Left forelimb (tissue), 1 donor: ENCODE measurements at places on chromosomes 2 and 18.

GRCh38 chr18:53408271-53408670 is 816.2 kb downstream of the MBD2 start:
- no peak for DNase-seq

DNA sequence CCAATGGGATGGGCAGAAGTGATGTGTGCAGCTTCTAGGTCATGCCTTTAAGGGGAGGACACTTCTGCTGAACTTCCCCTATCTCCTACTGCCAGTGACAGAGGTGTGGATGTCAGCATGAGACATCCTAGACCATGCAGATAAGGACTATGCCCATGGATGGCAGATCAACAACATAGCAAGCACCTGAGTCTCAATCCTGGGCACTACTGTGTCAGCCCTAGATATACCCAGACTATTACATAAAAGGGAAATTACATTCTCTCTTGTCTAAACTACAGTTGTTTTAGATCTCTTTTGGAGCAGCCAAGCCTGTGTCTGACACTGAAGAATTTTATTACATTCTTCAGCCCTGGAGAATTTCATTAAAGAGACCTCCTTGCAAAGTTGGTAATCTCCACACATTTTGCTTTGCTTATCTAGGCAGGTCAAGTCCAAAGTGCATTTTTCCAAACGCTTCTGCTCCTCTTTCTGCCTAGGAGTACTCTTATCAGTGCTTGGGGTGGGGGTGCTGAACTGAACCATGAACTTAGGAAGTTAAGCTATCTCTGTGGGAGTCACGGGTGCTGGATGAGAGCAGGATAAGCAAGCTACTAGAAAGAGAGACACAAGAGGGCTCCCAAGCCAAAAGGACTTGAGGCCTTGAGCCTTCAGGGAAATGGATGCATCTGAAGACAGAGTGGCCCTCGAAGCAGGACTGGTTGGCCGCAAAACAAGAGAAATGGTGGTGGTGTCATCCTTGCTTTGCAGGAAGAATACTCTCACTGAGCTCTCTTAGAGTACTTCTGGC is 95.2 kb upstream of the SPRED2 start:
- no peak for DNase-seq

DNA sequence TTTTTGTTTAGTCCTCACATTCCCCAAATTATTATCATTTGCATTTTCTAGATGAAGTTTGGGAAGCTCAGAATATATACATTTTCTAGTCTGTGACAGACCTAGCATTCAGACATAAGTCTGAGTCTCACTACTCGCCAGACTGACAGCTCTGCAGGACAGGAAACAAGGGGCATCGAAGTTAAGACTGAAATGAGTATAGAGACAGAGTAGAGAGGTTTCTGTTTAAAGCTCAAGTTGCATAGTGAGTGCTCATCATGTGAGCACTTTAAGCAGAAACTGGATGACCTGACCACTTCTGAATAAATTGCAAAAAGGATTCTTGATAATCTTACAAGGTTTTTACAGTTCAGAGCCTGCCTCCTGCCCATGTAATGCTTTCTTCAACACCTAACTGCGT is 1.1 kb downstream of the HADHB start:
- DNase-seq = no peak

- no peak for DNase-seq
Observed at GRCh38 chr2:10932345-10933151, 20.8 kb downstream of the KCNF1 start.

- no peak for DNase-seq
Observed at GRCh38 chr2:192828175-192828574, 633.4 kb upstream of the TMEFF2 start.

GRCh38 chr2:179606141-179606540 is 255.3 kb downstream of the ZNF385B start:
- DNase-seq = no peak

- DNase-seq = peak; percentile 74
Observed at GRCh38 chr2:168912901-168913369, 11.8 kb downstream of the G6PC2 start.

GRCh38 chr2:99805930-99806476 is 316.2 kb upstream of the REV1 start:
- DNase-seq = no peak

- no peak for DNase-seq
Observed at GRCh38 chr2:171154348-171154747, 6.3 kb downstream of the TLK1 start.

DNA sequence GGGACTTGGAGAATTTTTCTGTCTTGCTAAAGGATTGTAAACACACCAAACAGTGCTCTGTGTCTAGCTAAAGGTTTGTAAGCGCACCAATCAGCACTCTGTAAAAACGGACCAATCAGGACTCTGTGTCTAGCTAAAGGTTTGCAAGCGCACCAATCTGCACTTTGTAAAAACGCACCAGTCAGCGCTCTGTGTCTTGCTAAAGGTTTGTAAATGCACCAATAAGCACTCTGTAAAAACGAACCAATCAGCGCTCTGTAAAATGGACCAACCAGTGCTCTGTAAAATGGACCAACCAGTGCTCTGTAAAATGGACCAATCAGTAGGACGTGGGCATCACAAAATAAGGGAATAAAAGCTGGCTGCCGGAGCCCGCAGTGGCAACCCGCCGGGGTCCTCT is 16.5 kb downstream of the ABI2 start:
- DNase-seq = no peak

- no peak for DNase-seq
Observed at GRCh38 chr2:101583861-101584260, 108.9 kb upstream of the RFX8 start.

- DNase-seq = no peak
Observed at GRCh38 chr2:182816866-182817265, 49.6 kb downstream of the FRZB start.

DNA sequence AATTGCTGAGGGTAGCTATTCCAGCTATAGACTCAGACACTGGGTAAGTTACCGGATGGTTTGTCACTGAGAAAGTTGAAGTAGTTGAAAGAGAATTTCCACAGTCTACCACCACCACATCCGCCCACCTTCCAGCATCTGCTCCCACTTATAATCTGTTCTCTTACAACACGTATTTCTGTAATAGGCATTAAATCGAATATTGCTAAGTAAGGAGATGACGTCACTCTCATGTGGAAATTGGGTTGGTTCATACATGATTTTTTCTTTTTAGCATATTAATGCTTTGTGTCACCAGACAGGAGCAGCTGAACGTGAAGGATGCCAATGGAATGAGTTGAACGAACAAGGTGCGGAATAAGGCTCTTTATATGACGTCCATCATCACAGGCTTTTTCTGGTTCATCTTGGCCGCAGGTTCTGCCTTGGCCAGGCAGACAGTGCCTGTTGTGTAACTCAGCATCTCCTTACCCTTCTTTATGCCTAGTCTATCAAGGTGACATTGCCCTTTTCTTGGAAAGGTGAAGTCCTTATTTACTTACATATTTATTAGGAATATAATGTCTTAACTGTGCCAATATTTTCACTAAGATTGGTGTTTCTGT is 45.9 kb downstream of the THUMPD2 start:
- DNase-seq = no peak

DNA sequence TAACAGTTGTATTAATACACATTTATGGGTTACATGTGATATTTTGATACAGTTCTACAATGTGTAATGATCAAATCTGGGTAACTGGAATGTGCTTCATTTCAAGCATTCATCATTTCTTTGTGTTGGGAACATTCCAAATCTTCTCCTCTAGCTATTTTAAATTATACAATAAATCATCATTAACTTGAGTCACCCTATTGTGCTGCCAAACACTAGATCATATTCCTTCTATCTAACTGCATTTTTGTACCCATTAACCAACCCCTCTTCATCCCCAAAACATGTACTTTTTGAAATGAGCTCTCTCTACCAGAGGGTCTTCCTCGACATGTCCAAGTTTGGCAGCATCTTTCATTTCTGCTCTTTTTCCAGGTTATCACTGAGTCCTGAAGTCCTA is 81.1 kb upstream of the TTC39C start:
- DNase-seq = no peak

DNA sequence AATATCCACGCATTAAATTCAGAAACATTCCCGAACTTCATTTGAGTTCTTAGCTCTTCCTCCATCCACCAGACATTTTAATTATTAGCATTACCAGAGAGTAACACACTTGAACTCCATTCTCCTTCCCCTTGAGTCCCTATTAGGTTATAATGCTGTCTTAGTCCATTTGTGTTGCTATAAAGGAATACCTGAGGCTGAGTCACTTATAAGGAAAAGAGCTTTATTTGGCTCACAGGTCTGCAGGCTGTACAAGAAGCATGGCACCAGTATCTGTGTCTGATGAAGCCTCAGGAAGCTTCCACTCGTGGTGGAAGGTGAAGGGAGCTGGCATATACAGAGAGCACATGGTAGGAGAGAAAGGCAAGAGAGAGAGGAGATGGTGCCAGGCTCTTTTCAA is 25.4 kb downstream of the TBC1D8 start:
- no peak for DNase-seq

- no peak for DNase-seq
Observed at GRCh38 chr2:63819256-63819655, 22.4 kb upstream of the UGP2 start.

DNA sequence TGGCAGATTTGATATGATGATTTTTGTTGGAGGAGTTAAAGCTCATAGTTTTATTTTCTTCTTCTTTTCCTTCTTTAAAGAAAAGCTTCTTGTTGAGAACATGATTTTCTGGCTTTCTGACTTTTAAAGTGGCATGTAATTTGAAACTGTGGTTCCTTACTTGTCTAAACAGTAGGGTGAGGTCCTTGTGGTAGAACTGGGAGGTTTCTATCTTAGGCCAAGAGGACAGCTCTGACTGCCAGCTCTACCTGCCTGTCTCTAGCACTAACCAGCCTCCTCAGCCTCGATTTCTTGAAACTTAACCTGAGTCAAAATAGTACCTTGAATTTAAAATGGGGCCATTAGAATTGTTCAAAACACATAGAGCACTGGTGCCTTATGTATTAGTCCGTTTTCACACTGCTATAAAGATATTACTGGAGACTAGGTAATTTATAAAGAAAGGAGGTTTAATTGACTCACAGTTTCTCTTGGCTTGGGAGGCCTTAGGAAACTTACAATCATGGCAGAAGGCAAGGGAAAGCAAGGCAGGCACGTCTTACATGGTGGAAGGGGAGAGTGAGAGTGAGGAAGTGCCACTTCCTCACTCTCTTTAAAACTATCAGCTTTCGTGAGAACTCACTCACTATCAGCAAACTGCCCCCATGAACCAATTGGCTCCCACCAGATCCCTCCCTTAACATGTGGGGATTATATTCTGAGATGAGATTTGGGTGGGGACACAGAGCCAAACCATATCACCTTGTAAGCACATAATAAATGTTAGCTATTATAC is 119.0 kb downstream of the CERS6 start:
- no peak for DNase-seq

GRCh38 chr2:233531955-233532354 is 34.6 kb downstream of the USP40 start:
- DNase-seq = no peak

DNA sequence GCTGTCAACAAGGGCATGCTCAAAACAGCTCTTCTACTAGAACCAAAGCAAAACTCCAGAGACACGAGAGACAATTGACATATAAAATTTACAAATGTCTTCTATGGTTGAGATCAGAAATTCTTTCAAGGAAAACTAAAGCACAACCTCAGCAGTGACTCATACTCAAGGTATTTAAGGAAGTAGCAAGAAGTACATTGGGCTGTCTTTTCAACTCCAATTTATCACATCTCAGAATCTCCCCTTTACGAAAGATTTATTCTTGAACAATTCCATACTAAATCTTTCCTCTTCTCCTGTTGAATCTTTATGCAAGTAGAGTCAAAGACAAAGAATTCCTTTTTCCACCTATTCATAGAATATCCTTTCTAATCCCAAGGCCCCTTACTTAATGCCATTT is 324.0 kb downstream of the IRS1 start:
- DNase-seq = no peak

DNA sequence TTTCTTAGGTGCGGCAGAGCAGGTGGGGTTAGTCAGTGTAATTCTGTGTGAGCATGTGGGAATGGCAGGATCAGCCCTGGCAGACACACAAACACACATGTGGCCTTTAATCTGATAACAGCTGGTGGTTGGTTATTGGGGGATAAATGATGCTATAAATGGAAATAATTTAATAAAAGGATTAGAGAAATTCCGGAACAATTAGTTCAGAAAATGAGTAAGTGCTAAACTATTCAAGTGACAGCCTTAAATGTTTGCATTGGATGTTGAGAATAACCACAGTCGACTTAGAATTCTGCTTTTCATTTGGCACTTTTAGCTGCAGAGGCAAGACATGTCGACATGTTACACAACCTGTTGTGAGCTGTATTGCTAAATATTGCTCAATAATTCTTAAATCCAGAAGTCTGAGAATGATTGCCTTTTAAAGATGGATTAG is 7.2 kb downstream of the SMYD1 start:
- no peak for DNase-seq

DNA sequence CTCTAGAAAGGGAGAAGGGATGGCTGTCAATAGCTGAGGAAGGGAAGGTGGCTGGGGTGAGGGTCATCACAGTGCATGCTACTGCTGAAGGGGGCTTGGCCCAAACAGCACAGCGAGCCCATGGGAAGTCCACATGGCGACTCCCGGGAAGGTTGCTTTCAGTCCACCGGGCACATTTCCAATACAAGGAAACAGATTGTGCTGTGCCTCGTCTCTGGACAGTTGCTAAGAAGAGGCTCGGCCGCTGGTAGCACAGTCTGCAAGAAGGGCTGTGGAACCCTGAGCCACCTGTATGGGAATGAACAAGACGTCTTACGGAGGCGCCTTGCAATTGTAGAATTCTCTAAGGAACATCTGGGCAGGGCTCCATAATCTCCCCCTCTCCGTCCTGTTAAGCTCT is 123.1 kb downstream of the CELF4 start:
- no peak for DNase-seq

- DNase-seq = no peak
Observed at GRCh38 chr2:160224060-160224459, 24.0 kb upstream of the ITGB6 start.

- DNase-seq = no peak
Observed at GRCh38 chr2:22970284-22970975, 414.5 kb upstream of the KLHL29 start.

- DNase-seq = no peak
Observed at GRCh38 chr2:159009940-159010339, 41.5 kb downstream of the TANC1 start.

GRCh38 chr2:222477962-222478608 is 53.7 kb downstream of the SGPP2 start:
- no peak for DNase-seq

DNA sequence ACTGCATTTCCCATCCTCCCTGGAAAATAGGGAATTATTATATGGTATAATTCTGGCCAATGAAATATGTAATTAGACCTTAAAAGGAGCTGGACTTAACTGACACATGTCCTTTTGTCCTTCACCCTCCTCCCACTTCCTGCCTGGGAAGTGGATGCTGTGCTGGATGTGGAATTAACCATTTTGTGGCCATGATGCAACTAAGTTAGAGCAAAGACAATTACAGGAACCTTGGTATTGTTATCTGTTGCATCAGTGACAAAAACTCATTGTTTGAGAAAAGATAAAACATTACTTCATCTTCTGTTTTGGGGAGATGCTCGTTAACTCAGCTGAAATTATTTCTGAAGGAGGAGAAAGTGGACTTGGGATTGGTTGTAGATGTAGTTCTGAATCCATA is 227.7 kb upstream of the BOD1L2 start:
- no peak for DNase-seq

- DNase-seq = peak; percentile 85
Observed at GRCh38 chr2:43219383-43220228, 6.8 kb downstream of the ZFP36L2 start.
